Substantia nigra (tissue), 51 donors: ENCODE measurements at places on chromosomes 2 and 18.

- no peak for DNase-seq
These were observed 58.6 kb downstream of the ADCYAP1 start for GRCh38 chr18:963276-963675.

GRCh38 chr2:180061085-180061484 is 54.0 kb upstream of the CWC22 start:
- DNase-seq: no peak

GRCh38 chr18:48902023-48902855 is 48.5 kb downstream of the SMAD7 start:
- no peak for DNase-seq

GRCh38 chr2:11629851-11630250 is 40.1 kb downstream of the NTSR2 start:
- no peak for DNase-seq

DNA sequence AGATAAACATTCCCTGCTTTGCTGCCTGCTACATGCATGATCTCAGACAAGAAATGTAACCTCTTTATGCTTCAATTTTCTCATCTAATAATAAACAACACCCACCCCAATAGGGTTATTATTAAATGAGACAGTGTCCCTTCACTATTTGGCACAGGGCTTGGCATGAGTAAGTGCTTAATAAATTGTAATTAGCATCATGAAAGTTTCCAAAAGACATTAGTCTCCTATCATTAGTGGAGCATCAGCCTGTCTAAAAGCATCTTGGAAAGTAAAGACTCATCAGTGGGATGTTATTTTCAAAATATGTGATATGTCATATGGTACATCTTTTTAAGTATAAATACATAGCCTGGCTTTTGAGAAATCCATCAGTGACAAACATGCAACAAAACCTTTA is 275.0 kb downstream of the ZEB2 start:
- DNase-seq: no peak

DNA sequence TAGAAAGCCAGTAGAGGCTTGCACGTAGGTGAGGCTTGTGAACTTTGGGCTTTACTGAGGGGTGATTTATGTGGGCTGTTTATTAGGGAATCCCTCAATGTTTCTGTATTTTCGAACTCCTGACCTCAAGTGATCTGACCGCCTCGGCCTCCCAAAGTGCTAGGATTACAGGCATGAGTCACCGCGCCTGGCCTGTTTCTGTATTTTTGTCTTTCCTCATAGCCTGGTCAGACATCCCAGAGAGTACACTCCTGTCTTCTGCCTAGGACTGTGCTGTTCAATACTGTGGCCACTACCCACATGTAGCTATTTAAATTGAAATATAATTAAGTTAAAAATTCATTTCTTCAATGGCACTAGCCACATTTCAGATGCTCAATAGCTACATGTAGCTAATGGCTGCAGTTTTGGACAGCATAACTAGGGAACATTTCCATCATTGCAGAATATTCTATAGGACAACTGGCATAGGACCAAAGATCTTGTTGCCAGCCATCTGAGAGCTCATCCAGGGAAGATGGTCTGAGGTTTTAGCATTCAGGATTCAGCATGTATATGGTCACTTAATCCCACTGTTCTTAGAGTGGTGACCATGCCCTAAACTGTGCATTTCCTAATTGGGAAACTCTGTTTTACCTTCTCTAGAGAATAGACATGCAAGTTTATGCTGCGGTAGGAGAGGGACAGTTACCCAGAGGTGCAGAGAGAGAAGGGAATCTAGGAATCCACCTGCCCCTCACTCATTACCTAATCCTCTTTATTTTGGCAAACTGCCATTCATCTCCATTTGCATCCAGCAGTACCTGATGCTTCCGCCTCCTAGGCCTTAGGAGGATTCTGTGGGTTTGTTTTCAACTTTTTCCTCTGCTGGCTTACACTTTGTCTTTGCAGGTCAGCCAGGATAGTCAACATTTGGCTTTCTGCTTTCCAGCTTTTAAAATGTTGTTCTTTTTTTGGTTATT is 64.4 kb downstream of the LCLAT1 start:
- no peak for DNase-seq

- DNase-seq: no peak
These were observed 43.1 kb upstream of the CWC22 start for GRCh38 chr2:180050246-180050645.

DNA sequence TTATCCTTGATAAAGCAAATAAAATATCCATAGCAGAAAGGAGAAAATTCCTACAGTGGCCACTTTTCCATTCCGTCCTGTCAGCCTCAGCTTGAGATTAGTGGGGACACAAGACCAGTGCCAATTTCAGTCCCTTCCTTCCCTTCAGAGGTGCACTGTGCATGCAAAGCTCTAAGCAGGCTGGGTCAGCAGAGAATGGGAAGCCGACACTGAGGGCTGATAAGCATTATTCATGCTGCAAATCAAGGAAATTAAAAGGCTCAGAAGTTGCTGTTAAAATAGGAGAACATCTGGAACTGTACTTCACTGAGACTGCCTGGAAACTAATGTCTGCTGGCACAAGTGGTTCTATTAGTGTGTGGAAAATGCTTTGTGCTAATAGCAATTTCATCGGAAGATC is 534.3 kb downstream of the ADCYAP1 start:
- DNase-seq: no peak

DNA sequence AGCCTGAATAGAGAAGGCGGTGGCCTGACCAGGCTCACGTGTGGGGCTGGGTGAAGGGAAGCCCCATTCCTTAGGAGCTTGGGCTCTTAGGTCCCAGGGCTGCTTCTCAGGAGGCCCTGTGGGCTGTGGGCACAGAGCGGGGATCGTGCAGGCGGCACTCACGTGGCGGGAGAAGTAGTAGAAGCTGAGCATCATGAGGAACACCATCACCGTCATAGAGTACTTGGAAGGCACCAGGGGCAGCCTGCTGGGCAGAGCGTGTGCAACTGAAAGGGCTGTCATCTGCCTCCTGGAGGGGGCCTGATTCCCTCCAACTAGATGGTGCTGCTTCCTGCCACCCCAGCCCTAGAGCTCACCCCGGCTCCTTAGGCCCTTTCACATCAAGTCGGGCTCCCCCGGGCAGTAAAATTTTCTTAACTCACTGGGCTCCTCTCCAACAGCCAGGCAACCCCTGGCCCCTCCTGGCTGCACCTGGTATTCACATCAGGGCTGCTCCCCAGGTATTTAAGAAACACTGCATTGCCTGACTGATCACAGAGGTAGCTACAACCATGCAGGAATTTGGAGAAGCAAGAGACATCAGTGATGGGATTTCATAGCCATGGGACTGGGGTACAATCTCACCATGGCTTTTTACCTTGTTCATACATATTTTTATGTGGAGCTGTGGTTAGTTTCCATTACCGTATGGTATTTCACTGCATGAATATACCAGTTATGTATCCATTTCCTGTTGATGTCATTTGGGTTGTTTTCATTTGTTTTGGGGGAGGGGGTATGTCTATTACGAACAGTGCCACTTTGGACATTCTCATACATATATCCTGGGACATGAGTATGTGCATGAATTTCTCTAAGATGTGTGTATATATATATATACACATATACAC is 32.9 kb downstream of the CENPO start:
- no peak for DNase-seq

DNA sequence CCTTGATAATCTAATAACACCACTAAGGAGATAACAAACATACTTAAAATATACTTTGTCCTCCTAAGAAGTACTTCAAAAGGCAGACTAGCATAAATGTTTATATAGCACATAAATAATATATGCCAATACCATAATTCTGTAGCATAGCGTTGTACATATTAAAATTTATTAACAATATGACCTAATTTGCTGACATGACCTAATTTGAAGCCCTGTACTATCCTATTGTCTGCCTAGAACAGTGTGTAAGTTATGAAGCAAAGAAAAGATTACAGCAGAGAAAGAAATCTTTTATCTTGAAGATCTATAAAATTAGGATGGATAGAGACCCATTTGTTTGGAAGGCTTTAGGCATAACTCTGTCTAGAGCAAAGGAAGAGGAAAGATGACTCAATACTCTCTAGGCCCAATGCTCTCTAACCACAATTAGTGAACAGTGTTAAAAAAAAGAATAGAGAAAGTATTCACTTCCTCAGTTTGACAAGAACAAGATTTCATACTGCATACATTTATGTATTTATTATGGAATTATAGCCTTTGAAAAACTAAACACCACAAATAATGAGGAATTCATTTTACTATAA is 231.3 kb downstream of the ZRANB3 start:
- no peak for DNase-seq

DNA sequence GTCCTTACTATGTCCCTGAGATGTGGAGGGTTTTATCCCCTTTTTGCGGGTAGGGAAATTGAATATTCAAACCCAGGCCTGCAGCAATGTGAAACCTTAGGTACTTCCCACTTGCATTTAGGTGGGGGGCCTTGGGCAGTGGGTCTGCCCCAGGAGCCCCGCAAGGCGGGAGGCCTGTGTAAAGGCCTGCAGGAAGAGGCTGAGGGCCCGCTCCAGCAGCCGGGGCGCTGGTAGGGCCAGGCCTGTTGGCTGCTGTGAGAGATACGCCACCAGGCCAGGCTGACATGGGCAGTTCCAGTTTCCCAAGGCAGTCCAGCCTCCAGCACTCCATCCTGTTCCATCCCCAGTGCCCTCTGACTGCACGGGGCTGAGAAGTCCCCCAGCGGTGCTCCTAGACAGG is 64.2 kb downstream of the GBX2 start:
- DNase-seq: no peak

DNA sequence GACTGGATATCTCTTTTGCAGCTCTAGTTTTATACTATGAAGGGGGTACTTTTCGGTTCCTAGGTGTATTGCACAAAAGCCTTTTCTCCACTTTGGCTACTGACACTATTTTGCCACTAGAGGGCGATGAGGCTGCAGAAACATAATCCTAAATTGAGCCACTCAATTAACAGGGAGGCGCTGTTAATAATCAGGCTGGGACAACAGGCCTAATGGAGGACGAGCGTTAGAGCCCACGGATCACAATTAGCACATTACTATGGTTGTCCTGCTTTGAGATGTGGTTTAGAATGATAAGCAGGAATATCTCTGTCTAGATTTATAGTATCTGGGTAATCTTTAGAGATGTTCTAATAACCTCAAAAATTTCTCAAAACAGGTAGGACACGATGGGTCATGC is 62.2 kb upstream of the PMAIP1 start:
- no peak for DNase-seq

DNA sequence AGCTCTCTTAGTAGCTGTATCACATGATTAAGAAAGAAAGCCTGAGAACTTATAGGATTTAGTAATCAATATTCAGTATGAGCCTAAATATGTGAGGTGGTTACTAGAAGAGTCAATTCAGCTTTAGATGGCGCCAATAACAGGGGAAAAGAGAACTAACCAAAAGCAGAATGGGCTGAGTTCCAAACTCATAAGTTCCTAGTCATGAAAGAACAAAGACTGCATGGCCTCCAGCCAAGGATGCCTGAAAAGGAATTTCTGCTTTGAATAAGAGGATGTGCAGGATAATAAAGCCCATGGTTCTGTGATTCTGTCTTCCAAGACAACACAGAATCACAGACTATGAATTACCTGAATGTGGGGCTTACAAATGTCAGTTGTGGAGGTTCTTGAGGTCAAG is 196.5 kb downstream of the SATB2 start:
- DNase-seq: peak; percentile 8

GRCh38 chr2:47945046-47945781 is 38.9 kb upstream of the FBXO11 start:
- no peak for DNase-seq

DNA sequence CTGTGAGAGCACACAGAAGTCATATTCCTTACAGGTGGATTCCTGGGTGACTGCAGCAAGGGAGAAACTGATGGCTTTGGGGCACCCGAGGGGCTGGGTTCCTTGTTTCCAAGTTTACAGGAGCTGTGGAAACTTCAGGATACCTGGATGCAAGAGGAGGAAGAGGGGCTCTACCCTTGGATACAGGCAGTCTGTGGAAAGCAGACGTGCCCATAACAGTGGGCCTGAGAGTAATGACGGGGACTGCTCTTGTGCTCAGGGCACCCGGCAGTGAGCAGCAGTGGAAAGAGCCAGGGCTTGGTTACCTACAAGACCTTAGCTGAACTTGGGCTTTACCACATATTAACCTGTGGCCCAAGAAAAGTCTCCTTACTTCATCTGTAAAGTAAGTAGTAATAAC is 102.2 kb upstream of the TGFA start:
- DNase-seq: no peak

DNA sequence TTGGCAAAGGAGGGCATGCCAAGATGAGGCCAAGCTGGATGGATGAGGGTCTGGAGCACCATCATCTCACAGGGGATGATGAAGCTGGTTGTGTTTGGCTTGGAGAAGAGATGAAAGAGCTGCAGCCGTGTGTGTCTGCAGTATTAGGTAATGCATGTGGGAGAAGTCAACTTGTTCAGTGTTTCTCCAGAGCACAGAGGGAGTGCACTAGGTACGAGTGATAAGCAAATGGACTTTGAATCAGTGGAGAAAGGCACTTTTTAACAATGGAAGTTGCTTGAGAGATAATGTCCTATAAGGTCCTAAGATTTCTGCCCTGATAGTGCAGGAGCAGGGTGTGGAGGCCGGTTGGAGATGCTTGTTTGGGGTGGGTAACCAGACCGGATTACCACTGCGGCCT is 36.0 kb downstream of the SLC14A2 start:
- no peak for DNase-seq

DNA sequence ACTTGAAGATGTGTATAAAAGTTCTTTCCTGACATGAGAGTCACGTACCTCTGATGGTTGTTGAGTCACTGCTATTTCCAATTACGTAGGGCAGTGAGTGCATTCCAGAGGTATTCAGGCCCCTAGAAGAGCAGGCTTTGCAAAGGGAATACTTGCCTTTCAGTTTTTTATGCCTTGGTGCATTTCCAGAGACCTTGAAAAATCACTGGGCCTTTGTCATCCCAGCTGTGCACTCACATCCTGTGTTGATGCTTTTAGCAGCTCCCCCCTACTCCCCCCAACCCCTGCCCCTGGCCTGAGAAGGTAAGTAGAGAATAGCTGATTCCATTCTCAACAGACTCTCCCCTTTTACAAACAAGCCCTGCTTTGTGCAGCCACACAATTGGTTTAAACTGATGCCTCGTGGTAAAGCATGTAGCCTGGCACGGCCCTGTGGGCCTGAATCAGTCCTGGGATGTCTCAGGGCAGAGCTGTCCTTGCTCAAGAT is 174.2 kb downstream of the PRPF40A start:
- peak; percentile 59 for DNase-seq

DNA sequence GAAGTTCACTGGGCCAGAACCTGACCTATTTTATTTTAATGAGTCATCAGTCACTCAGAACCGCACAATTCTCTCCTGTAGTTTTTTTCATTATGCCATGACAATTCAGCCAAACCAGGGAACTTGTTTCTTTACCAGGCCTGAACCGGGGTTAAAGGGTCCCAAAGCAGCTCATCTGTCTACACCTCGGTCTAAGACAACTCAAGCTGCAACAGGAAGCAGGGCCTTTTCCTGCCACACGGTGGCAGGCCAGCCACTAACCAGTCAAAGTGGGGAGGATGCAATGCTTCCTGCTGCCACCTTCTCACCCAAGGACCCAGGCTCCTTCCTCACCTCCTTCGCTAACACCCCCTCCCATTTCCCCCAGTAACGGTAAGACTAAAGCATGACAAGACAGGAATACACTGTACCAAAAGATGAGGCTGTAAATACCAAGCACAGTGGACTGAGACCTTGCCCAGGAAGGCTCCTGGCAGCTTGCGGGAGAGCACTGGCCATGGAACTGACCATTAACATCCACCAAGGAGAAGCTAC is 56.7 kb upstream of the ACKR3 start:
- DNase-seq: peak; percentile 16
